ENCODE measurements at places on chromosomes 1 and 21.
A peak's percentile ranks its signal among the peaks of the same experiment; 100 is the strongest.

- DNase-seq: no peak
Observed at GRCh38 chr1:106924360-106924759, 132.1 kb upstream of the PRMT6 start.

DNA sequence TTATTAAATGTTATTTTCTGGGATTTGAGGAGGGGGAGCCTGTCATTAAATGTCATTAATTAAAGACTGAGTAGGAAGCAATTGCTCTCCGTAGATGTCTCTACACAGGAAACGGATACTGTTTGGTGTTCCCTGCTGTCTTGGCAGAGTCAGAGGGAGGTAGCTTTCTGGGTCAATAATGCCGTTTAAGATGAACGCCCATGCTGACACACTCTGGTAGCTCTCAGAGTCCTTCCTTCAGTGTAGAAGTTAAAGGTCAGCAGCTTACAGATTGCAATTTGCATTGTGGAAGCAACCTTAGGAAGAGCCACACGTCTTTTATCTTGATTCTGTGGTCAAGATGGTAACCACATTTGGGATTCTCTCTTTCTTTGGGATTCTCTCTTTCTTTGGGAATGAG, 257.5 kb downstream of the KIF26B start:
- DNase-seq: no peak

DNA sequence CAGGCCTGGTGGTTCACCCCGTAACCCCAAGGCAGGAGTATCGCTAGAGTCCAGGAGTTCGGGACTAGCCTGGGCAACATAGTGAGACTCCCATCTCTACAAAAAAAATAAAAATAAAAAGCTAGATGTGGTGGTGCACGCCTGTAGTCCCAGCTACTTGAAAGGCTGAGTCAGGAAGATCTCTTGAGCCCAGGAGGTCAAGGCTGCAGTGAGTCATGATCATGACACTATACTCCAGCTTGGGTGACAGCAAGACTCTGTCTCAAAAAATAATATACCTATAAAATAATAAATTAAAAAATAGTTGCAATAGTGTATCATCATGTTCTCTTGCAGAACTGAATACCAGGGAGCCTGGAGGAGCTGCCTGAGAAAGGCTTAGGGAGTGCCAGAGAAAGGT, 19.9 kb upstream of the TMEM39B start:
- peak; percentile 28 for DNase-seq

DNA sequence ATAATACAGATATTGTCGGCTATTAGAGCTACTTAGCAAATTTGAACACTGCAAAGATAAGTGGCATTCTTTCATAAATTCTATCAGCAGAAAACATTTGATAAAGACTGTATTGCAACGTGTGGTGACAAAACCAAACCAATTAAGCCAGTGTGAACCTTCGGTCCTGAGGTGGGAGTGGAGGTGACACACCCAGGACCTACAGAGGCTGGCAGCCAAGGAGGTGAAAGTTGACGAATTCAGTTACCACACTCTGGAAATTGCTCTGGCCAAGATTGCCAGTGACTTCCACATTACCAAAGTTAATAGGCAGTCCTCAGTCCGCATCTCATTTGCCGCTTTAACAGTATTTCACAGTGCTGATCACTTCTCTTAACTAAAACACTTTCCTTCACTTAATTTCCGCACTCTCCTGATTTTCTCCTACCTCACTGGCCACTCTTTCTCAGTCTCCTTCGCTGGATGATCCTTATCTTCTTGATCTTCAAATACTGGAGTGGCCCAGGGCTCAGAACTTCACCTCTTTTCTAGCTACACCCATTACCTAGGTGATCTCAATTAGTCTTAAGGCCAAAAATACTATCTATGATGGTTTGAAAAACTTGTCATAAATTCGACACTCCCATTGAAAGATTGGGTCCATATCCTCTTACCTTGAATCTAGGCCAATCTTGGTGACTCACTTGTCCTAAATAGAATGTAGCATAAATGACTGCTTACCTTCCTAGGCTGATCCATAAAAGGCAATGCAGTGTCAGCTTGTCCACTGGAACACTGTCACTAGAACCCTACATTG, 5.1 kb upstream of the CDC42BPA start:
- DNase-seq: no peak

- peak; percentile 53 for DNase-seq
Observed at GRCh38 chr1:1088801-1089680, 14.9 kb upstream of the RNF223 start.

DNA sequence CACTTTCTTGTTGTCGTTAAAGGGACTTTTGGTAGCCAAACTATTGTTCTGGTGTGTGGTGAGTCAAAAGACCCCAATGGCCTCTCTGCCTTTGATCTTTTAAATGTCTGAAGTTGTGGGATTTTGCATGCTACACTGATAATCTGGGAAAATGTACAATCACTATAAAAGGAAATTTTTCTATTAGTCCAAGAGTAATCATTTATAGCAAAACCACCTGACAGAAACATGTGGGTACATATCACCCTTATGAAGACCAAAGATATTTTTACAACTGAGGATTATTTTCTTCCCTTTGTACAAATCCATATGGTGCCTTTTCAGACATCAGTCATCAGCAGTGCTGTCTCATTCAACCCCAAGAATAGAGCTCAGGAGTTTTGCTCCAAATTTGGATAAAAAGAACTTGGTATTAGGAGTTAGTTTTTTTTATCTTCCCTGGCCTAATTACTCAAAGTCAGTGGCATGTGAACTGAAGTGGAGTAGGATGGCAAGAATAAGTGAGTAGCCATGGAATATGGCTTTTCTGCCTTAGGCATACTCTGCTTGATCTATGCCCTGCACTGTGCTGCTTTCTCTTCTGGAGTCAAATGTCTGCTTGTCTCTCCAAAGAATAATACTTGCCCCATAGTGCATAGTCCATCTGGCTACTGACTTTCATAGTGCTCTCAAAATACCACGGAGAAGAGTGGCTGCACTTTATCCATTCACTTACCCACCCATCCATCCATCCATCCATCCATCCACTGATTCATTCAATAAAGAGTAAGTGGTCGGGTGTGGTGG, 13.5 kb downstream of the GREM2 start:
- DNase-seq: no peak

DNA sequence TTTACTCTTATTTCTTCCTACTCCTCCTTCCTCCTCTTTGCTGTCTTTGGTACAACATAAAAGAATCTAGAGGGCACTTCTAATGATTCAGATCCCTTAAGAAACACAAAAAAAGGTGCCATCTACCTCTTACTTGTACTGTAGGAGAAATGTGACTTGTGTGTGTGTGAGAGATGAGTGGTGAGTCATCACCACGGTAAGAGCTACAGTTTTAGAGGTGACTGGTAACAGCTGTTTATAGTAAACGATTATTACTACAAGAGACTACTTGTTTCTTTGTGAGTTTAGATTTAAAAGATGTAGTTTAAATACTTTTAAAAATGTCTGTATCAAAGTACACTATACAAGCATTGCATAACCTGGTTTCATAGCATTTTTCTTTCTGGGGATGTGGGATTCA, 40.4 kb downstream of the SLC35D1 start:
- no peak for DNase-seq

GRCh38 chr1:39268906-39269305, 64.4 kb downstream of the MACF1 start:
- DNase-seq: no peak

GRCh38 chr21:36994501-36995158, 11.9 kb upstream of the RIPPLY3 start:
- no peak for DNase-seq

DNA sequence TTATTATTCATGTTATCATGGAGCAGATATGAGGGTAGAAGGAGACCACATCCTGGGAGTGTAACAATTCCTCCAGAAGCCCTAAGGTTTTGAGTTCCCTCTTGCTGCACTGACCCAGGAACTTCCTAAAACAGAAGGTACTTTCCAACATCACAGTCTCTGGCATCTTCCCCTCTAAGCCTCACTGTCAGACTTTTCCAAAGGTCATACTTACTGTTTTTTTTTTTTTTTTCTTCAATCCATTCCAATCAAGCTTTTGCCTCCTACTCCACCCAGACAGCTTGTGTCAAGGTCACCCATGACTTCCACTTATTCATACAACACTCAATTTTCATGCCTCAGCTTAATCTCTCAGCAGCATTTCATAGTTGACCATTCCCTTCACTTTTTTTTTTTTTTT, 18.4 kb upstream of the UQCRHL start:
- DNase-seq: no peak

All from activated CD8-positive, alpha-beta memory T cell treated with anti-CD3 and anti-CD28 coated beads for 24 hours (primary cell).